Hindlimb muscle (tissue), 1 donor: ENCODE measurements at places on chromosomes 11 and 22.
A peak's percentile ranks its signal among the peaks of the same experiment; 100 is the strongest.

DNA sequence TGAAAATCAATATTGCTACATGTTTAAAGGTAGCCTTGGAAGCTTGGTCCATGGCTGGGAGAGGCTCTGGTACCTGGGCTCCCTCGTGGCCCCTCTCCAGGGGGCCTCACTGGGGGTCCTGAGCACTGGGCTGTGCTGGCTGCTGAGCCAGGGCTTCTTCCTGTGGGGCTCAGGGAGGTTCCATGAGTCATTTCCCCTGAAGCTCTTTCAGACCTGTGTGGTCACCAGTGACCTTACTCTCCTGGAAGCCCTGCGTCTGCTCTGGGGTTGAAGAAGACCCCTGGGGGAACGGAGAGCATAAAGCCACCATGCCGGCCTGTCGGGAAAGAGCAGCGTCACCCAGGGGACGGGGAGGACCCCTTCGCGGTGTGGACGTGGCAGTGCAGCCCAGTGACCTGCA lies 389.0 kb downstream of the TBC1D22A start:
- no peak for DNase-seq

GRCh38 chr11:6326303-6326702 lies 6.0 kb upstream of the CAVIN3 start:
- no peak for DNase-seq

GRCh38 chr22:42865536-42865935 lies 8.5 kb upstream of the ARFGAP3 start:
- no peak for DNase-seq

DNA sequence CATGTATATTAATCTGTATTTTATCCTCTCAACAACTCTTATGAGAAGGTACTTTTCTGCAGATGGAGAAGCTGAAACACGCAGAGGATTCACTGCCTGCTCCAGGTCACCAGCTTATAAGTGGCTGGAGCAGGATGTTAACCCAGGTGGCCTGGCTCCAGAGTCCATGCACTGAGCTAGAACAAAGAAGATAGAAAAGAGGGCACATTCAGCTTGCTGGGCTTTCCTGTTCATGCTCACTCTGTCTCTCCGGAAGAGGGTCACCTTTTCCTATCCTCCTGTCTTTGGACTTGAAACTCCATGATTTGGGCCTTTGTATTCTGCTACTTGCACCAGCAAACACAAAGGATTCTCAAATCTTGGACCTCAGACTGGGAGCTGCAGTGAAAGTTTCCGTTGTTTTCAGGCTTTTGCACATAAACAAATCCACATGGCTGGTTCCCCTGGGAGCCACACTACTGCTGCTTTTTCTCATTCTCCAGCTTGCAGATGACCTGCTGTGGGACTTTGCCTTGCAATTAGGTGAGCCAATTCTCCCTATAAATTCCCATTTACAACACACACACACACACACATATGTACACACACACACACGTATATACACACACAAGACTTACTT lies 117.3 kb upstream of the GRK3 start:
- DNase-seq: peak; percentile 79

- no peak for DNase-seq
Observed at GRCh38 chr11:4560467-4560866, 15.5 kb downstream of the OR52M1 start.

DNA sequence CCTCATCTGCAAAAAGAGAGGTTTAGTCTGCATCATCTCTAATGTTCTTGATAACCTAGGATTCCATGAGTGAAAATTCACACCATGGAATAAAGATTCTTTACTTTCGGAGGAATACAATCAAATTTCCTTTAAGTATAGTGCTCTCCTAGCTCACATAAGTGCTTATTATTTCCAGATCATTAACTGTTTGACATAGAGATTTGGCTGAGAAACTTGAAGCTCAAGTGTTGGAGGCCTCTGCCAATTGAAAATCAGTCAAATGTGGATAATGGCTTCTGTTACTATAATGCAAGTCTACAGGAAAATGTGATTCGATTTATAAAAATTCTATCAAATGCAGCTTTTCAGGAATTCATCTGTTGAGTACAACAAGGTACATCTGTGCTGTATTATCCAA lies 144.6 kb downstream of the KIF18A start:
- DNase-seq: no peak

- DNase-seq: no peak
Observed at GRCh38 chr11:118699506-118700220, 20.2 kb upstream of the TREH start.

GRCh38 chr11:30360741-30361140 lies 37.8 kb downstream of the ARL14EP start:
- DNase-seq: no peak
